ENCODE measurements at places on chromosomes 3 and 15. TPM values are rescaled to one million over a fixed set of nuclear protein-coding genes. Genes with fewer than 3 reads are reported as not detected.

- DNase-seq: no peak
Measured at GRCh38 chr15:73777741-73778140, 24.6 kb upstream of the INSYN1 start.

DNA sequence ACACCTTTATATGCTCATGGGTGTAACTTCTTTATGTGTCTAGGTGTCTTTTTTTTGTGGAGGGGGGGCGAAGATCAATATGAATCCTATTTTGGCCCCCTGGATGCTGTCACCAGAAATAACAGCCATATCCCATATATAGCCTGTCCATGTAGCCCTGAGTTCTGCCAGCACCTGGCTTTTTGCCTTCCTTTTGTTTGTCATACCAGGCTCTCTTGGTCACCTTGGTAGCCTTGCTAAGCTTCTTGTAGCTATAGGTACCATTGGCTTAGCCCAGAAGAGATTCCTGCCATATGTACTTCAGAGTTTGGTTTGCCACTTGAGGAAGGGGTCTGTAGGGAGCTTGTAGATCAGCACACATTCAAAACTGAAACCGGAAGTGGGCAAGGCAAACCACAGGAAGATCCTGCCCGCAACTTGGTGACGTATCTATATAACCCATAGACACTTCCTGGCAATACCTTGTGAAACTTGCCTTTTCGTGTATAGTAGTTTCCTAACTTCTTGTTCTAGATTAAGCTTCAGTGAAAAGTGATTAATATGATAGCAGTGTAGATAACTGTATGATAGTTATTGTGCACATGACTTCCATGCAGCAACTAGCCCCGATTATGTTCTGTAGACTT, 11.9 kb downstream of the RASA2 start:
- DNase-seq: no peak

DNA sequence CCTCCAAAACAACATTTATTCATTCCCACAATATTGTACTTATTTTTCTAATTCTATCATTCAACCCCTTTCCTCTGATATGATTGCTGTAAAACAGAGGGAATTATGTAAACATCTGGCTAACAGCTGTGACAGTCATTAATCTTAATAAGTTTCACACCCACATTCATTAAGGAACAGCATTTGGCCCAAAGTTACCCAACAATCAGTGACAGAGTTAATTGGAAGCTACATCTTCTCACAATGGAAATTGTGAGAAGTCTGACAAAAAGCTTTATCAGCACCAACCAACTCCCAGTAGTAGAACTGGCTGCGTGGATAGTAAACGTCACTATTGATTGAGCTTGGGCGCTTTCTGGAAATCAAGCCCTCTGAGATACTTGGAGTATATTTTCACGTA, 165.8 kb upstream of the SLC24A5 start:
- DNase-seq: no peak

GRCh38 chr3:46695962-46696894, 2.7 kb upstream of the ALS2CL start:
- DNase-seq: peak; percentile 47

DNA sequence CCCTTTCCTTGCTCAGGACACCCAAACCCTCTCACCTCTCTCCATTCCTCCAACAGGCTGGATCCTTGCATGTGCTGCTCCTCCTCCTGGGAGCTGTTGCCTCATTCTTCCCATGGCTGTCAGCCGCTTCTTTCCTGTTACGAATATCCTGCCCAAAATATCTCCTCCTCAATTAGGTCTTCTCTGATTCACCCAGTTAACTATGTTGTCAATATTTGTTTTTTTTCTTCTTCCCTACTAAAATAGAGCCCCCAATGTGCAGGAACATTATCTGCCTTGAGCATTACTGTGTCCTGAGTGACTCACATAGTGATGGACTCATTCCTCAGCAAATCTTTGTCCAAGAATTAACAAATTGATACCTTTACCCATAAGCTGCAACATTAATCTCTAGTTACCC, 357.2 kb downstream of the CLSTN2 start:
- no peak for DNase-seq

- no peak for DNase-seq
Measured at GRCh38 chr15:98560338-98560737, 88.0 kb upstream of the IGF1R start.

DNA sequence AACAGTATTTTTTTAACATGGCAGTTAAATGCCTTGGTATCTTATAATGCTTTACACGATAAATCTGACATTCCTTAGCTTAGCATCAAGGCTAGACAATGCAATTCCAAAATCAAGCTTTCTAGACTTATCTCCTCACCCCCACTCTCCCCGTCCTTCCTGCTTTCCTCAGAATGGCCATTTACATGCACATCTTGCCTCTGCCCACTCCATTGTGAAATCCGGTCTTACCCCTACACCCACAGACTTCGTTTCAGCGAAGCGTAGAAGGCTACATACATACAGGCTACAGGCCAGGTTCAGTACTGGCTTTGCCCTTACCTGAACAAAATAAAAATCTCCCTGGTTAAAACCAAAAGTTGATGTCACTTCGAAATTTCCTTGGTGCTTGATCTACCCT, 58.6 kb upstream of the SLC12A8 start:
- no peak for DNase-seq

DNA sequence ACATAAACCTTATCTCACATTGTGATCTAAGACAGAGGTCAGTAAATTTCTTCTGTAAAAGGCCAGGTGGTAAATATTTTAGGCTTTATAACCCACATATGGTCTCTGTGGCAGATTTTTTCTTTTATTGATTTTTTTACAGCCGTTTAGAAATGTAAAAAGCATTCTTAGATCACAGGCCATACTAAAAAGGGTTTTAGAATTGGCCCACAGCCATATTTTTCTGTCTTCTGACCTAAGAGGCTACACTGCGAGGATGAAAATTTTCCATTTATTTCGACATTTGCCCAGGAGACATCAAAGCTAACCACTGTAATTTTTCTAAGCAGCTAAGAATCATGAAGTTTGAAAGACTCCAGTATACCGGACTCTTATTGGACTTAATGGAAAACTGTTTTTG, 377.2 kb upstream of the SGO1 start:
- DNase-seq: no peak

The NOX5 gene
- total RNA-seq: 0.20 TPM

All from ovary (tissue), 10 donors.